Renal pelvis (tissue), 12 donors: ENCODE measurements at places on chromosomes 7 and 10. TPM values are rescaled to one million over a fixed set of nuclear protein-coding genes. Genes with fewer than 3 reads are reported as not detected.

GRCh38 chr10:61456095-61456789 lies 3.1 kb upstream of the TMEM26 start:
- no peak for DNase-seq

DNA sequence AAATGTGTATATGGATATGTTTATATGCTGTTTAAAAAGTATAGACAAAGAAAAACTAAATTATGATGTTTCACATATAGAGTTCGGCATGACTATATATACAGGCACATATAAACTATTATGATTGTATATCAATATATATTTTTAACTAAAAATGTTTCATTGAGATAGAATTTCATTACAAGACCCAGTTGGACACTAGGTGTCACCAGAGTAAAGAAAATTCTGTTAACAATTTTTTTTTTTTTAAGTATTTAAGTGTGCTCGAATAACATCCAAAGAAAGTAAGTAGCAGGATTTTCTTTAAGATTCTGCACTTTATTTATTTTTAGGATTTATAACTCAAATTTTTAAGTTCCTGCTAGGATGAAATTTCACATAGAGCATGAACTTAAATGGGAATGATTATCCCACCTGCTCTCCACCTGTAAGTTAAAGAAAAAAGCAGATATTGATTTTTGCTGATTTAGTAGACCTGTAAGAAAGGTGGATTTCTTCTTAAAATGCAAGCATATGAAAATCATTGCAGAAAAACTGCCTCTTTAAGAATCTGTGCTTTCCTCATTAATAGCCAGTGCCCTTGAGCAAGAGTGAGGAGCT lies 961.5 kb downstream of the PCDH15 start:
- DNase-seq, result peak; percentile 52

Gene RBP4
- polyA plus RNA-seq, result 0.36 TPM

- no peak for DNase-seq
Observed at GRCh38 chr7:2019711-2020511, 212.8 kb downstream of the MAD1L1 start.

Gene PAXIP1
- 20.1 TPM for polyA plus RNA-seq

Gene PRSS37
- 0.81 TPM for polyA plus RNA-seq

Gene HOXA4
- 25.0 TPM for polyA plus RNA-seq

GRCh38 chr7:64946772-64947171 lies 43.7 kb downstream of the ZNF273 start:
- peak; percentile 10 for DNase-seq

Gene LIPN
- not detected for polyA plus RNA-seq

Gene SPDYE8
- 1.0 TPM for polyA plus RNA-seq

DNA sequence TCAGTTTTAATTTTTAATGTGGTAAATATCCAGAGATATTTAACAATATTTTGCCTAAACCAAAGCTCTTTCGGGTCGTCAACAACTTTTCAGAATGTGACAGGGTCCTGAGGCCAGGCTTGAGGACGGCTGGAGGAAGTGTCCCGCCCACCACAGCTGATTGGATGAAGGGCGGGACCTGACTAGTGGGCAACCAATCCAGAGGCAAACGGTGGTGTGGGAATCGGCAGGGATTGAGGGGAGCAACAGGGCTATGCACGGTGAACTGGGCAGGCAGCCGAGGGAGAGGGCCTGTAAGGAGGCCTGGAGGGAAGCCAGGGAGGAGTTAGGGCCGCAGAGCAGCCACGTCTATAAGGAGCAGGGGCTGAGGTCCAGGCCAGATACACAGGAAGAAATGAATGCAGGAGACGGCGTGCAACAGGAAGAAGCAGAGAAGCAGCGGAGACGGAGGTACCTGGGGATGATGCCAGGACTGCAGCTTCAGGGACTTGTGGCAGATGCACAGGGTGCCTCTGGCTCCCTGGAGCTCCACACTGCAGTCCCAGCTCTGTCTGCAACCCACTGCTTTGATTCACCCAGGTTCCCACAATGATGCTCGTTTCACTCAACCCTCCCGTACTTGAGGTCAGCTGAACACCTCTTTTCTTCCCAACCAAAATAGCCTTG lies 46.1 kb upstream of the ZMIZ1 start:
- no peak for DNase-seq
